Stimulated activated CD8-positive, alpha-beta memory T cell treated with anti-CD3 and anti-CD28 coated beads, Interleukin-4, amount 100 ng/mL, for 4 hours (primary cell): ENCODE measurements at places on chromosomes 3 and 15.

DNA sequence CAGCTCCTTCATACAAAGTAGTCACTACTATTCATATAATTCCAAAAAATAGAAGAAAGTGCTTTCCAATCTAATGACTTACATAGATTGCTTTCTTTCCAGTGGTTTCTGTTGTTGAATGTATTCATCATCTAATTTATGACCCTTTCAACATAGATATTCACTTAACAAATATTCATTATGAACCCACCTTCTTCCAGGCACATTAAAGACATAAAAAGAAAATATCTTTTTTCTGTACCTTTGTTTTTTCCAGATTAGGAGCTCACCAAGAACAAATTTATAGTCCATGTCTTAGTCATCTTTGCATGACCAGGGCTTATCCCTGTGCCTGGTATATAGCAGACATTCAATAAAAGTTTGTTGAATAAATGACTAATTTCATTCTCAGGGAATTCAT lies 32.4 kb upstream of the PDZRN3 start:
- no peak for DNase-seq

- DNase-seq: no peak
These were observed 36.6 kb downstream of the MUC20 start for GRCh38 chr3:195757438-195757770.

GRCh38 chr3:157487339-157487738 lies 15.9 kb downstream of the VEPH1 start:
- DNase-seq: no peak

- DNase-seq: no peak
These were observed 4.3 kb downstream of the PTH1R start for GRCh38 chr3:46881596-46882376.

- DNase-seq: no peak
These were observed 51.7 kb downstream of the GPR149 start for GRCh38 chr3:154378311-154378710.
